ENCODE measurements at places on chromosomes 6 and 20. TPM values are rescaled to one million over a fixed set of nuclear protein-coding genes. Genes with fewer than 3 reads are reported as not detected.
A peak's percentile ranks its signal among the peaks of the same experiment; 100 is the strongest.

DNA sequence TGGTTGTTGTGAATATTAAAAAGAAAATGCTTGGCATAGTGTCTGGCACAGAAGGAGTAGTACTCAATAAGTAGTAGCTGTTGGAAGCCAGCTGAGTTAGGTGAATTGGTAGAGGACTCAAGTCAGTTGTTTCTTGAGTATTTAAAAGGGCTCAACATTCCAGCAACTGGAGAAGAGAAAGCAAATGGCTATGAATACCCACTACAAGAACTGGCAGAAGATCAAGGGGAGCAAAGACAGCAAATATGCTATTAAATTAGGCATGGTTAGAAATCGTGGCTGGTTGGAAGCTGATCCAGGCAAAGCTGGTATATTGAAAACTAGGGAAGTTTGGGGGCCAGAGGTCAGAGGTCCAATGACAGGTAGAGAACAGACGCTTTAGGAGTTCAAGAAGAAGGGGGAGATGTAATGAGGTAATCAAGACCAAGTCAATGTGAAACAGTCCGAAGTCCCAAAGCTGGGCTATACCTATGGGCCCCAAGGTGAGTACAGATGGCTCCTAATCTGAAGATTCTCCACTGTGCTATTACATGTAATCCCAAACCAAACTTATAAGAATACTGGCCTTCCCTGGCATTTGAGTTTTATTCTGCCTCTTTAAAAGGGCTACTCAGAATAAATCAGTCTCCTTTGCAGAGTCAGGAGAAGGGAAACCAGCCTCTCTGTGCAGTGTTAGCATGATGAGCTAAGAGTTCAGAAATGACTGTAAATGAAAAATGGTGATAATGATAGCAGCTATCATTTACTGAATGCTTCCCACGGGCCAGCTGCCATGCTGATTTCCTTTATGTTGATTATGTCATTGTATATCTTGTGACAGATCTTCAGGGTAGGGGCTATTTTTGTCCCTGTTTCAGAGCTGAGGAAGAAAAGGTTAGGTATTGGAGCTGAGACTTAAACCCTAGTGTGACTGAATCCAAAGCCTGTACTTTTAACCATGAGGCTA lies 122.3 kb downstream of the ANKS1A start:
- DNase-seq: no peak

GRCh38 chr6:134480593-134480992 lies 162.7 kb upstream of the SGK1 start:
- DNase-seq: no peak

- DNase-seq: no peak
These were observed 2.4 kb downstream of the PHF3 start for GRCh38 chr6:63637865-63638445.

DNA sequence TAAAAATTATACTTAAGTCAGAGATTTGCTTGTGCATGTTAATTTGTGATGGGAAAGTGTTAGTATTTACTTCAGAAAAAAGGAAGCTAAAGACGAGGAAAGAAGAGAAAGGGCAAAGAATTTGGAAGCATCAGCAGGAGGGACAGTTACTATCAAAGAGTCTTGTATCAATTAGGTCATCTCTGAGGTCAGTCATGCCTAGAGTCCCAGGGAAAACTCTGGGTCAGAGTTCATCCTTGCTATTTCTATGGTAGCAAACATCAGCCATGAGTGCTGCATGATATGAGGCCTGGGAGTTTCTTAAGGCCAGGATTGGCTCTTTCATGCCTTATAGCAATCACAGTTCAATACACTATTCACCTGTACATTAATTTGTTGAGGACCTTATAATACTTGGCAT lies 292.9 kb downstream of the FARS2 start:
- DNase-seq: no peak

- no peak for DNase-seq
These were observed at the start of gene TREML2 for GRCh38 chr6:41200901-41201763. Gene TREML2, minus strand, starts transcription at chr6:41201149. Its CDS starts 141 bp downstream, at chr6:41201008.

- DNase-seq: no peak
These were observed 16.0 kb upstream of the PI16 start for GRCh38 chr6:36938536-36938935.

GRCh38 chr20:48684501-48685041 lies 143.2 kb downstream of the PREX1 start:
- DNase-seq: no peak

GRCh38 chr20:36574366-36575135 lies 1.2 kb downstream of the TGIF2 start:
- peak; percentile 47 for DNase-seq

DNA sequence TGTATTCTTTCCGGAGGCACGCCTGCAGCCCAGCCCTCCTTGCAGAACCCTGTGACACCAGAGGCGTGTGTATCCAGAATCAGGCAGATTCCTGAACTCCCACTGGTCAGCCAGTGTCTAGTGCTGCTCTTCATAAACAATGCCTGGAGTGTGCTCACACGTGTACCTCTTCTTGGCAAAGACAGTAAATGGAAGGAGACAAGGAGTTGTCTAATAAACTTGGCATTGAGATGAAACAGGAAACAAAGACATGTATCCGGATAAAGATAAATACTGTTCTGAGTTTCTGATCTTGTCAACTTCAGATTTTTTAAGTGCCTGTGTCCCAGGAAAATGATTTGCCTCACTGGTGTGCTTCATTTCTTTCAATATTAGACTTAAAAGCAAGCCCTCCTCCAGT lies 1.7 kb downstream of the RPS6KA2 start:
- no peak for DNase-seq

DNA sequence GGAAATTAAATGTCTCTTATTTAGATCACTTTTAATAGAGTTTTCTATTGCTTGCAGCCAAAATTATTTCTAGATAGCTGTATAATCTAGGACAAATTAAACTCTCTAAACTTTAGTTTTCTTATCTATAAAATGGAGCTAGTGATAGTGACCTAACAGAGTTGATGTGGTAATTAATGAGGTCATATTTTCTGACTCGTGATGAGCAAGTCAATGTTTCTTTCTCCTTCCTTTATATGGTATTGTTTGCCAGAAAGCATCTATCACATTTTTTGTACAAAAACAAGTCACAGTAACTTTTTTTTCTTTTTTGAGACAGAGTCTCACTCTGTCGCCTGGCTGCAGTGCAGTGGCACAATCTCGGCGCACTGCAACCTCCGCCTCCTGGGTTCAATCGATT lies 267.7 kb downstream of the FARS2 start:
- DNase-seq: no peak

- no peak for DNase-seq
These were observed 152.6 kb downstream of the CDK19 start for GRCh38 chr6:110662490-110663211.

DNA sequence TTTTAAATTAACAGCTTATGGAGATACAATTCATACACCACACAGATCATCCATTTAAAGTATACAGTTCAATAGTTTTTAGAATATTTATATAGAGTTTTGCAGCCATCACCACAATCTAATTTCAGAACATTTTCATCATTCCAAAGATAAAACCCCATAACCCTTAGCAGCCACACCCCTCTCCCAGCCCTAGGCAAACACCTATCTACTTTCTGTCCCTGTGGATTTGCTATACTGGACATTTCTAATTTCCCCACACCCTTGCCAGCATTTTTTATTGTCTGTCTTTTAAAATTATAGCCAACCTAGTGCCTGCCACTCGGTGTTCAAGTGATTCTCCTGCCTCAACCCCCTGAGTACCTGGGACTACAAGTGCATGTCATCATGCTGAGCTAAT lies 23.0 kb upstream of the AKAP7 start:
- no peak for DNase-seq

Gene ZSCAN31
- 9.3 TPM for polyA plus RNA-seq

Gene TRERF1
- 20.9 TPM for polyA plus RNA-seq

Gene IMPG1
- 1.2 TPM for polyA plus RNA-seq

Gene DOK5
- 2.5 TPM for polyA plus RNA-seq

Gene FOXF2
- 62.7 TPM for polyA plus RNA-seq
